ENCODE measurements at places on chromosomes 3 and 15.

DNA sequence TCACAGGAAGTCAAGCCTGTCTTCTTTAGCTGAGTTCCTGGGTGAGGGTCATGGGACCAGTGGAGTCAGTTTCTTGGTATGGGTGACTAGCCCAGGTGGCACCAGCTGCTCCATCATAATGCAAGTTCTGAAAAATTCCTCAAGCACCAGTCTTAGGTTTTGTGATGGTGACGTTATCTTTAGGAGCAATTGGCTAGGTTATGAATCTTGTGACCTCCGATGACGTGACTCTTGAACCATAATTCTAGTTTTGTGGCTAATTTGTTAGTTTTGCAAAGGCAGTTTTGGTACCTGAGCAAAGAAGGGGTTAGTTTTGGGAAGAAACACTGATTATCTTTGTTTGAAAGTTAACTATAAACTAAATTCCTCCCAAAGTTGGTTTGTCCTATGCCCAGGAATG is 608.4 kb downstream of the VGLL3 start:
- no peak for DNase-seq

DNA sequence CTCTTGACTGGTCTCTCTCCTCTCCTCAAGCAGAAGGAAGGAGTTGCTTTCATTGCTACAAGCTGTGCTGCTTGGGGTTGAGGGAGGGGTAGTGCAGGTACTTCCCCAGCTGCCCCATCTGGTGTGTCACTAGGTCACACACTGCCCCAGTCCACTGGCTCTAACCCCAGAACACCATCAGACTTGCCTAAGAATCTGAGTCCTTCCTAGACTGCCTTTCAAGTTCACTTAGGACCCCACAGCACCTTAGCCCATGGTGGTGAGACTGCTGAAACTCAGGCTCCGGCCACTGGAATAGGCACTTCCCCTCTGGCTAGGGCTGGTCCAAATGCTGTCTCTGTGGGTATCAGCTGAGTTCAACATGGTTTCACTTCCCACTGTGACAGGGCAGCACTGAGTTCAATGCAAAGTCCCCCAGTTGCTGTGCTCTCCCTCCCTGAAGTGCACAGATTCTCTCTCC is 279.7 kb upstream of the GOLGA6L4 start:
- DNase-seq, result no peak

GRCh38 chr3:66856533-66856932 is 141.6 kb upstream of the KBTBD8 start:
- no peak for DNase-seq

DNA sequence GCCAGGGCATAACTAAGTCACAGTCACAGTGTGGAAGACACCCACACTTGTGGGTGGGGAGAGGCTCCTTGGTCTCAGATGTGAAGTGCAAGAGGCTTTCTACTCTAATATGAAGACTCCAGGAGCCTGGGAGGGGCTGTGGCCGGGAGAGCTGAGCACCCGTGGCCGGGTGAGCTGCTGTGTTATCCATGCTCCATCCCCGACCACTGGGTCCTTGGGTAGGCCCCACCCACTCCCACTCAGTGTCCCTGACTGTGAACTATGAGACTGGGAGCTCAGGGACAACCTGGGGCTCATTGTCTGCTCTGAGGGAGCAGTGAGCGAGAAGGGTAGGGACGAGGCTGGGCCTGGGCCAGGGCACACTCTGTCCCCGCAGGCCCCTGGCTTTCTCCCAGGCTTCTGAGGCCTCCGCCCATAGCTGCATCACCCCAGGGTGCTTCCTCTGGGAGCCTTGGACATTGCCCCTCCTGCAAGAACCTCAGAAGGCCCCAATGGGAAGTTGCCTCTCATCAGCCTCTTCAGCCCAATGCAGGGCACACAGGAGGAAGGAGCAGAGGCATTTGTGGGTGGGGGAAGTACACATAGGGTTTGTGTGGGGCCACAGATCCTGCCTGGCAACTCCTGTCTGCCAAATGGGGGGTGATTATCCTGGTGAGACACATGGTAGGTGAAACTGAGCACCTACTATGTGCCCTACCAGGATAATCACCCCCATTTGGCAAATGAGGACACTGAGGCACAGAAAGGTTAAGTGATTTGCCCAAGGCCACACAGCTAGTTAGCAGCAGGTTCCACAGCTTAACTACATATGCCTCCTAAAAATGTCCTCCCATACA is 2.4 kb downstream of the ANPEP start:
- no peak for DNase-seq

GRCh38 chr15:73688455-73688854 is 4.3 kb downstream of the CD276 start:
- DNase-seq, result no peak

- peak; percentile 42 for DNase-seq
Measured at GRCh38 chr3:58659051-58659675, 7.4 kb downstream of the FAM3D start.

- no peak for DNase-seq
Measured at GRCh38 chr3:50620420-50620819, 3.5 kb downstream of the MAPKAPK3 start.

DNA sequence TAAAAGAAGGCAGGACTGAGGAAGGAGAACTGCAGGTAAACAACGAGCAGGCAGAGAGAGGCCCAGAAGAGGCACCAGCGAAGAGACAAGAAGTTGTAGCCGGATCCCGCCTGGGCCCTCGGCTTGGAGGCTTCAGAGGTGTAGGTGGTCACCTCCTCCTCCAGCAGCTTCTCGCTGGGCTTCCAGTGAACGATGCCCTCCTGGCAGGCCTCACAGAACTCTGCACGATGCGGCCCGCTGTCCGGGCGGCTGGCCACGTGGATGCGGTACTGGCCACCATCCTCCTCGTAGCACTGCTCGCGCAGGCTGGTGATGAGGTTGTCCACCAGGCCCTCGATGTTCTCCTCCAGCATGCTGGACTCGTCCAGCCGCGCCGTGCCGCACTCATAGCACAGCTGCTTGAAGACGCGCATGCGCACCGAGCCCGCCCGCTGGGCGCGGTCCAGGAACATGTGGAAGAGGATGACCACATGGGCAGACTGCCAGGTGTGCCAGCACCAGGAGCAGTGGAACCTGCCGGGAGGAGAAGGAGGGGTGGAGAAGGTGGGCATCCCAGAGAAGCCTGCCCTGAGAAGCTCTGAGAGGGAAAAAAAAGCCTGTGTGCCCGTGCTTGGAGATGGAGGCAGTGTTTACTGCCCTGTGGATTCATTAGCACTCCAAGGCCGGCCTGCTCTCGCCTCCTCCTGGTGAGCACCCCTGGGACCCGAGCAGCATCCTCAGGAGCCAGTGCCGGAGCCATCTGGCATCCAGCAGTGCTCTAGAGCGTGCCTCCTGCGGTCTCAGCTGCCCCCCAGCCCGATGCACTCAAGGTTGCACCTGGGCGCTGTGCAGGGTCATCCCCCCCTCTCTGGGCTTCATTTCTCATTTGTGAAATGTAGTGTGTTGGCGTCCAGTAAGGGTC is 3.6 kb downstream of the RTP2 start:
- DNase-seq, result no peak

GRCh38 chr15:44145495-44145894 is 49.6 kb downstream of the FRMD5 start:
- DNase-seq, result no peak

GRCh38 chr15:39783244-39783820 is 691 bp upstream of the FSIP1 start:
- no peak for DNase-seq

DNA sequence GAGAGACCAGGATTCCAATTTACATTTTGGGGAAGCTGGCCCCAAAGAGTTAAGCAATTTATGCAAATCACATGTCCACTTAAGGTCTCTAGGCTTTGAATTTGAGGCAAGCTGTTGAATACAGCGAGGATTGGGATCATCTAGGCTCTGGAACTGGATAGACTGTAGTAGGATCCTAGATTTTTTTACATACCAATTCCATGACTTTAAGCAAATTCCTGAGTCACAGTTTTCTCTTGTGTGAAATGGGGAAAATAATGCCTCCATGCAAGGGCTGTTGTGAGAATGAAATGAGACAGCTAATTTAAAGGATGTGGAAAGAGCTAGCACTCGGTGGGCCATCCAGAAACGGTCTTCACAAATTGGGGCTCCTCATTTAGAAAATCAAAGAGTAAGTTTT is 103.4 kb downstream of the MINAR1 start:
- DNase-seq, result no peak

GRCh38 chr15:51266656-51267050 is 71.7 kb downstream of the CYP19A1 start:
- no peak for DNase-seq

DNA sequence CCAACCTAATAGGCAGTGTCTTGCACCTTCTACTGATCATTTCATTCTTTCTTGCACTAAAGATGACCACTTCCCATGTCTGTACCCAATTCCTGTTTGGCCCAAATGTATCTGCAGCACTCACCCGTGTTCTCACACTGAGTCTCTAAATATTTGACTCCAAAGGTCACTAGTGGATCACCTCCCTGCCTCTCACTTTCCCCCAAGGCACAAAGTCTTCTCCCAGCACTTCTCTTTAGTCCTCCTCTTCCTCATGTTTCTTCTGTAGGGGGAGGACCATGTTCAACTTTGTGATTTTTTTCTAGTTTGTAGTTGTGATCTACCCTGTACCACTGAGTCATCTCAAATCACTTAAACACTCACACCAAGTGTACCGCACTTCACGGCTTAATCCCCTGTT is 13.9 kb downstream of the NR1I2 start:
- no peak for DNase-seq

DNA sequence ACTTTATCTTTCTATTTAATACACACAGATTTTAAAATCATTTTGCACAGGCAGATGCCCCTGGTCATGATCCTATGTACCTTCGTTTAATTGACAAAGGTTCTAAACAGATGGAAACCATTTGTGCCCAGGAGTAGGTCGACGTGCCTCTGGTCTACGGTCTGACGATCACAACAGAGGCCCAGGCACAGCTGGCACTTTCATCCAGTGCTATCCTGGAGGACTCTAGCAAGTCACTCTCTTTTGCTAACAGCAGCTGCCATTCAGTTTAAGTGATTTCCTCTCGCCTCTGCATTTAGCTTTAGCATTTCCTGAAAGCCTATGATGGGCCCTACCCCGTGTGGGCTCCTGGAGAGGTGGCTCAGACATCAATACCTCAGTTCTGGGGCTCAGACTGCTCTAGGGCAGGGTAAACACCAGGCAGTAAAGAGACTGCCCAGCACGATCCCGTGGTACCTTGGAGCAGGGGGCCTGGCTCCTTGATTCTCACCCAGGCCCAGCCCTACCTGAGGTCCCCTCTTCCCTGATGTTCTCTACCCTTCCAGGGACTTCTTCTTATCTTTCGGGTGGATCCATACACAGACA is 83.2 kb upstream of the SNRPA1 start:
- no peak for DNase-seq

GRCh38 chr3:68876112-68876713 is 56.1 kb downstream of the TAFA4 start:
- peak; percentile 65 for DNase-seq

DNA sequence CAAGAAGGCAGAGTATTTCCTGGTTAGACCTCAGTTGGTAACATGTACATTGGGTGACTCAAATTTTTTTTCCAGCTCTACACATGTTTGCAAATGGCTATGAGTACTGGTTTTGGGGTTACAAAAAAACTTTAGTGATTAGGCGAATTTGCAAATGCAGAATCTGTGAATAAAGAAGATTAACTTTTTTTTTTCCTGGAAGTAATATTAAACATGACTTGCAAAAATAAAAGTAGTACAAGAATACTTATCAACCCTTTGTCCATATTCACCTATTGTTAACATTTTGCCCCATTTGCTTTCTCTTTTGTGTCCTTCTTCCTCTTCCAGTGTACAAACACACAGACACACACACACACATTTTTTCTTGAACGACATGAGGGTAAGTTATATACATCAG is 47.6 kb upstream of the RYK start:
- DNase-seq, result no peak

DNA sequence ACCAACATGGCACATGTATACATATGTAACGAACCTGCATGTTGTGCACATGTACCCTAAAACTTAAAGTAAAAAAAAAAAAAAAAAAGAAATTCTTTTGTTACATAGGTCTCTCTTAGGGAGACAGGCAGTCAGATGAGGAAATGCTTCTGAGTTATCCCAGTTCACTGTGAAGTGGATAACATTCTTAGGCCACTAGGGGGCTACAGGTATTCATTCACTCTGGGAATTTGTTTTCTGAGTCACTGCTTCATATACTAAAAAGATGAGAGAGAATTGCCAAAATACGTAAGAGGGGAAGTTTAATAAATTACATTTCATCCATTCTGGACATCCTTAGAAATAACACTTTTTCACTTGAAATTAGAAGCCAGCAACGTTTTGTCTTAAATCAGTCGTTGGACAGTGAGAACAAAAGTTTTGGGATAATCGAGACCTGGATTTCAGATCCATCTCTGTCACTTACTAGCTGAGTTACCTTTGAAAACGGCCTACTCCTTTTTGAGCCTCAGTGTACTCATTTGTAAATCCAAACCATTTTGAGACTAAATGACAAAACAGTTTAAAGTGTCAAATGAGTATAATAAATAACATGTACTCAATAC is 738.4 kb upstream of the ALCAM start:
- no peak for DNase-seq

DNA sequence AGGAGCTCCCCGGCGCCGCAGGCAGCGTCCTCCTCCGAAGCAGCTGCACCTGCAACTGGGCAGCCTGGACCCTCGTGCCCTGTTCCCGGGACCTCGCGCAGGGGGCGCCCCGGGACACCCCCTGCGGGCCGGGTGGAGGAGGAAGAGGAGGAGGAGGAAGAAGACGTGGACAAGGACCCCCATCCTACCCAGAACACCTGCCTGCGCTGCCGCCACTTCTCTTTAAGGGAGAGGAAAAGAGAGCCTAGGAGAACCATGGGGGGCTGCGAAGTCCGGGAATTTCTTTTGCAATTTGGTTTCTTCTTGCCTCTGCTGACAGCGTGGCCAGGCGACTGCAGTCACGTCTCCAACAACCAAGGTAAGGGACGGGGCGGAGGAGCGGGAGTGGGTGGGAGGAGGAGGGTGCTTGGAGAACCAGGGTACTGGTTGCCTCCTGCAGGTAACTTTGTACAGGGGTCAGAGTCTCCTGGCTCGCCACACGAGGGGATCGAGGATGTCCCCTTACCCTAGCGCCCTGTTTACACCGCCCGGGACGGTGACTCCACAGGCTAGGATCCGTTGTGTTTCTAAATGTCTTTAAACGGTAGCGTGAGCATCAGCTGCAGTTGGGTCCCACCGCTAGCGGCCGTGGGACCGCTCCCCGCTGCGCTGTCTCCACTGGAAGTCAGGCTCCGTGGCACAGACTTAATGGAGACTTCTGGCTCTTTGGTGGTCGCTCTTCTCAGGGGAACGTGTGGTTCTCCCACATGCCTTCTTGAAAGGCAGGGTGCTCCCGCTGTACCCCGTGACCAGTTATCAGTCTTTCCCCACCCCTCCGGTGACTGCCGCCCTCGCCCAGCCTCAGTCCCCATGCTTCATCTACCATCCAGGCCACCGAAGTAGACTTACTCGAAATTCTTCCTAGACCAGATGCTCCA is 515 bp downstream of the EPHA6 start:
- no peak for DNase-seq

DNA sequence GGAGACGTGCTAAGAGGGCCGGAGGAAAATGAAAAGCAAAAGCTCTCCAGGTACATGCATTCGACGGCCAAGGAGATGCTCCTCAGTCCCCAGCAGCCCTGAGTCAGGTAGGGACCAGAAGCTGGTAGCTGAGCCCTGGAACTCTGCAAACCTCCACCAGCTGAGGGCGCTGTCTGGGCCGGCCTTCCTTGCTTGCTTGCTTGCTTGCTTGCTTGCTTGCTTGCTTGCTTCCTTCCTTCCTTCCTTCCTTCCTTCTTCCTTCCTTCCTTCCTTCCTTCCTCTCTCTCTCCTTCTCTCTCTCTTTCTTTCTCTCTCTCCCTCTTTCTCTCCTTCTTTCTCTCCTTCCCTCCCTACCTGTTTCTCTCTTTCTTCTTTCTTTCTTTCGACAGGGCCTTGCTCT is 94.6 kb upstream of the RASGRF1 start:
- no peak for DNase-seq

GRCh38 chr15:90836296-90836871 is 32.0 kb upstream of the FURIN start:
- no peak for DNase-seq

Data from NT2/D1 (cell line).